ENCODE measurements at places on chromosomes 1 and 21.

GRCh38 chr1:44511769-44512168 lies 106.7 kb downstream of the RNF220 start:
- DNase-seq = no peak

- DNase-seq = no peak
Observed at GRCh38 chr1:59302871-59303270, 6.0 kb downstream of the FGGY start.

- no peak for DNase-seq
Observed at GRCh38 chr21:43719748-43720538, 1.0 kb downstream of the PDXK start.

- DNase-seq = no peak
Observed at GRCh38 chr1:205597691-205598314, 34.0 kb downstream of the ELK4 start.

GRCh38 chr1:92070892-92071291 lies 4.3 kb downstream of the SETSIP start:
- DNase-seq = no peak

DNA sequence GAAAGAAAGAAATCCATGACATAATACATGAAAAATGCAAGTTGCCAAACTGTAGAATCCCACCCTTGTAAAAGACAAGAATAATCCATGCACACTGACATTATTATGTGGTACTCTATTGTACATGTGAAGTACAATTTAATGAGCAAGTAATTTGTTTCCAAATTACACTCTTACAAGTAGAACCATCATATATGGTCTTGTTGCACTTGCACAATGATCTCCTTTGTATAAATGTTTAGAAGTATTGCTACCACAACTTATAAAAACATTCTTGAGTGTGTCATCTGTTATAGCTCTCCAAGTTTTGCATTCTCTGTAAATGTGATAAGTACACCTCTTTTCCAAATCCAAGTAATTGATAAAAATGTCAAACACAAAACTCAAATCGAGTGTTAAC lies 29.1 kb upstream of the ZNF281 start:
- DNase-seq = no peak

DNA sequence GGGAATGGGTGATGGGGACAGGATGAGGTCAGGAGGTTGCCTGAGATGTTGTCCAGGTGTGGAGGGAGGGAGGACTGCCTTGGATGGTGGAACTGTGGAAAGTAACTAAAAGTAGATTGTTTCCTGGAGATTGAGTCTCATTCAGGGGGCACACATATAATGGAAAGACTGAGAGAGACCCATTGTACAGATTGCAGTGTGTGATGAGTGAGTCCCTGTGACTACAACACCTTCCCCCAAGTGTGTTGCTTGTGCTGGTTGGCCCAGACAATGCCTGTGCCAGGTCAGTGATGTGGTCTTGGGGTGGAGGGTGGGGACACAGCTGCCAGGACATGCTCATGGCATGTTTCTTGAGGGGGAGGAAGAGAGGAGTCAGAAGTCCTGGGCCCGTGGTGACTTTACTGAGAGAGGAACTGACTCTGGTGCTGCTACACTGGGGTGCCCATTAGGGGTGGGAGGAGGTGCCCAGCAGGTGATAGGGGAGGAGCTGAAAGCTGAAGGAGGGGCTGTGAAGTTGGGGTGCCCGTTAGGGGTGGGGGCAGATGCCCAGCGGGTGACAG lies 5.2 kb downstream of the SNAP47 start:
- DNase-seq = no peak

- DNase-seq = no peak
Observed at GRCh38 chr1:192080684-192081083, 77.6 kb upstream of the RGS18 start.

DNA sequence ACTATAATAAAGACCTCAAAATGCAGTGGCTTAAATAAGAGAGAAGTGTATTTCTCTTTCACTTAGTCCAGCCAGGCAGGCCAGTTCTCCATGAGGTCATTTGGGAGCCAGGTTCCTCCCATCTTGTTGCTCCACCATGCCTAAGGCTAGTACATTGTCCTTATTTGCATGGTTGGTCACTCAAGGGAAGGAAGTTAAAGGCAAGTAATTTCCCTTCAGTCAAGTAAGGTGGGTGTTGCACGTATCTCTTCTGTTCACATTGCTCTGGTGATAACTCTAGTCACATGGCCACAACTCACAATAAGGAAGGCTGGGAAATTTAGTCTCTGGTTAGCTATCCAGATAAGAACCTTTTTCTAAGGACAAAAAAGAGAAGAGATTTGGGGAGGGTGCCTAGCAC lies 27.2 kb upstream of the TADA1 start:
- DNase-seq = no peak

- no peak for DNase-seq
Observed at GRCh38 chr21:14318578-14318977, 64.4 kb downstream of the HSPA13 start.

- no peak for DNase-seq
Observed at GRCh38 chr1:194069831-194070218, 883.4 kb upstream of the B3GALT2 start.

- DNase-seq = no peak
Observed at GRCh38 chr1:204042516-204042915, 30.4 kb upstream of the SOX13 start.

GRCh38 chr1:198909973-198910372 lies 271.1 kb downstream of the PTPRC start:
- no peak for DNase-seq

DNA sequence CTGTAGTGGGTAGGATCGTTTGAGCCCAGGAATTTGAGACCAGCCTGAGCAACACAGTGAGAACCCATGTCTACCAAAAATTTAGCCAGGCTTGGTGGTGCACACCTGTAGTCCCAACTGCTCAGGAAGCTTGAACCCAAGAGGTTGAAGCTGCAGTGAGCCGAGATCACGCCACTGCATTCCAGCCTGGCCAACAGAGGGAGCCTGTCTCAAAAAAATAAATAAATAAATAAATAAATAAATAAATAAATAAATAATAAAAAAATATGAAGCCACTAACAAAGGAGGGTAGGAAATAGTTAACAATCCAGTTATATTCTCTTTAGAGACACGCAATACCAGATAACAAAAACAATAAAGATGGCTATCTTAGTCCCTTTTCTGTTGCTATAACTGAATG lies 11.9 kb upstream of the CBR3 start:
- DNase-seq = no peak

GRCh38 chr1:207787776-207788175 lies 35.9 kb downstream of the CD46 start:
- DNase-seq = no peak

- DNase-seq = no peak
Observed at GRCh38 chr1:245585252-245585959, 430.6 kb downstream of the KIF26B start.

DNA sequence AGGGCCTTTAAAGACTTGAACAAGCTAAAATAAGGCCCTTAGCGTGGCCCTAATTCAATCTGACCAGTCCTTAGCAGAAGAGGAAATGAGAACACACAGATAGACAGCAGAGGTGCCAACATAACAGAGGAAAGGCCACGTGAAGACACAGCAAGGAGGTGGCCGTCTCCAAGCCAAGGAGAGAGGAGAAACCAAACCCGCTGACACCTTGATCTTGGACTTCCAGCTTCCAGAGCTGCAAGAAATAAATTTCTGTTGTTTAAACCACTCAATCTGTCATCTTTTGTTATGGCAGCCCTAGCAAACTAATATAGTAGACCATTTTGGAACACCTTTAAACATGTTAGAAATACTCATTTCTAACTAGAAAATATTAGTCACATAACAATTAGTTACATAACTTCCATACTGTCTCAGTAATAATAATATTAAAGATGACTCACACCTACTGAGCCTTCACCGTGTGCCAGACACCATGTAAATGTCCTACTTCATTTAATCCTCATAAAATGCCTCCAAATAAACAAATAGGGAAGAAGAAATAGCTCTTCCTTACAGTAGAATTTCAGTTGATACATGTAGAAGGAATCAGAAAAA lies 47.9 kb downstream of the S1PR1 start:
- DNase-seq = no peak

Data from activated T-helper 9 cell treated with anti-CD3 and anti-CD28 coated beads, Interleukin-2, amount 50 U/mL, for 16 hours (primary cell).